Fibroblast of skin of right quadriceps (primary cell): ENCODE measurements at places on chromosomes 11 and 22.

- no peak for DNase-seq
These were observed 87.8 kb downstream of the KCNC1 start for GRCh38 chr11:17822401-17822781.

DNA sequence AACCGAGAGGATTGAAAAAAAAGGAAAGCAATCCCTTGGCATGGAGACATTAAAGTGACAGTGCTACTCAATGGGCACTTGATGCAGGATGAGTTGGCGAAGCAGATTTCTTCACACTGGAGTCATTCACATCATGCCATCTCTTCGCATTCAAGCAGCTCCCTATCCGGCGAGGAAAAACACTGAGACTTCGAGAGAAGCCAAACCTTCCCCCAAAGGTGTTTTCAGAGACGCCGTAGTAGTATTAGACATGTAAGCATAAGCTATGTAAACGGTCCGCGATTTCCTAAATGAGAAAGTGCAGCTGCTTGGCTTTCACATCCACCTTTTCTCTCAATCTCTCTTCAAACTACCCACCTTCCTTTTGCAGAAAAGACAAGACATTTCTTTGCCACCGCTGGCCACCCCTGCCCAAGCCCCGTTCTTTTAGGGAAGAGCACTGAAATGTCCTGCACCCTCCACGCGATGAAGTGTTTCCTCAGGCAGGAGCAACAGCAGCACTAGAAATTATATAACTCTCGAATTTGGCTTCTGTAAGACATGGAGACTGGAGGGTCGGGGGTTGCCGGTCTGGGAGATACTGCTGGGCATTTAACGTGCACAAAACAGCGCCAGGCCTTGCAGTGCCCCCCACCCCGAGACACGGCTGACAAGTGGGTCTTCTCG is at the start of gene DLG2:
DLG2 (minus strand) TSS at position 13 of the 666 bp plus-strand sequence.
- peak; percentile 34 for DNase-seq

GRCh38 chr11:12402691-12403120 is 25.3 kb downstream of the PARVA start:
- no peak for DNase-seq

DNA sequence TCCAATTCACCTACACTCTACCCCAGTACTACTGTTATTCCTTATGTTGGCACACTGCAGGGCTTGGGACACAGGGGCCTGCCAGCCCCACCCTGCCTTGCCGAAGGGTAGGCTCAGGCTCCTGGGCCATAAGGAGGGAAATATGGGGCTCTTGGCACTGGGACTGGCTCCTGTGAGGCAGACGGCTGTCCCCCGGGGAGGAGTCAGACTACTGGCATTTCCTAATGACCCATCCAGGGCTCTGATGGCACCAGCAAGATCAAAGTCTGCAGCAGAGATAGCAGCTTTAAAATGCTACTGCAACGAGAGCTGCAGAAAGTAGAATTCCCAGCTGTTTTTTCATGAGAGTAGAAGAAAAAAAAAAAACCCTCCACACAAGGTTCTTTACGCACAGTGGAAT is 42.2 kb upstream of the CYP2D6 start:
- peak; percentile 10 for DNase-seq

GRCh38 chr11:36450110-36450572 is 59.9 kb downstream of the TRAF6 start:
- no peak for DNase-seq

GRCh38 chr11:69682221-69682620 is 7.1 kb upstream of the LTO1 start:
- DNase-seq = no peak

- no peak for DNase-seq
These were observed 2.8 kb upstream of the FKBP2 start for GRCh38 chr11:64238076-64238475.

GRCh38 chr22:41992496-41992895 is 6.1 kb upstream of the WBP2NL start:
- no peak for DNase-seq

DNA sequence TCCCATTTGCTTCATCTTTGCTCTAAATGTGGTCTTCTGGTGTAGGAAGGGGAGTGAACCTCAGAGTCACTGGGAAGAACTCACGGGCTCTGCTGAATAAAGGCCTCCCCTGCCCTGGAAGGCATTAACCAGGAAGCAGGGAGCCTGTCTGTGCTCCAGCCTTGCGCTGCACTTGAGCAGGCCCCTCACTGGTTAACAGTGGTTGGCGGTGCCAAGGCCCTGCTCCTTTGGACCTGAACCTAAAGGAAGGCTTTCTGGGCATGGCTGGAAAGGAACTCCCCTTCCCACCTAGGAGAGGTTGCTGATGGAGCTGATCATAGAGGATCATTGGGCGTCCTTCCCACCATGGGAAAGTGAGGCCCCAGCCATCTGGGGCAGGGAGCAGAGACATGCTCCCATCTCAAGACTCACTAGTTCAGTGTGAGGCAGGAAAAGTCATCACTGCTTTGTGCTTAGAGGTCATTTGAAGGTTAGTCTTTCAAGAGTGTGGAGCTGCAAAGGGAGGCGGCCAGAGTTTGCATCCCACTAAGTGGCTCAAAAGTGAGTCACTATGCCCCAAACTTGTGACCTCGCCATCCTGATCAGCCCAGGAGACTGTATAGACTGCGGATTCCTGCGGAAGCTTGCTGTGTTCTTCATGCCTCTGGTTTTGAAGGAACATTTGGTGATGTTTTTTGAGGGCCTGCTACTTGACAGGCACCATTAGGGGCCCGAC is 50.4 kb downstream of the DBX1 start:
- no peak for DNase-seq

DNA sequence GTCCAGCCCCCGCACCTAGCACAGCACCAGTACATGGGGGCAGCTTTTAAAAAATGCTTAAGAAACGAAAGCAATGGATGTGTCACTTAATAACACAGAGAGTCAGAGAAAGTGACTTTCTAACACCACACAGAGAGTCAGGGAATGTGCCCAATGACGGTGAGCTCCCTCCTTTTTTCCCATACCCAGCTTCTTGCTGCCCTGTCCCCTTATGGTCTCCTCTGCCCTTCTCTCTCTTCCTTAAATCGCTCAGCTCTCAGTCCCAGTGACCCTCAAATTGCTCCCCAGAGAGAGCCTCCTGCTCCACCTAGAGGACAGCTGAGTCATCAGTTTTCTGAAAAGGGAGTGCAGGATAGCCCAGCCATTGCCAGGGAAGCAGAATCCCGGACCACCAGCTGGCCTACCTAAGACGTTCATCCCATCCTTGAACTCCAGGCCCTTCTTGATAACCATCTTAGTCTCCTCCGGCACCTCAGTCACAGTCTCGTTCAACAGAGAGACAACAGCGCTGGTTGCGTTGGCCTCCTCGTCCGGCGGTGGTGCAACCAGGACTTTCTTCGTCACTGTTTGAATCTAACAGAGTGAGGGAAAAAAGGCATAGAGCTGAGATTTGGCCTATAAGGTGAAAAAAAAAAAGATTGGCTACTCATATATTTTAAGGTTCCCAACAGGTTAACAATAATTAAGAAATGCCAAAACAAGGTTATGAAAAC is 113.5 kb downstream of the SLC1A2 start:
- DNase-seq = peak; percentile 65

- no peak for DNase-seq
These were observed 9.6 kb upstream of the SYT8 start for GRCh38 chr11:1825039-1825740.

GRCh38 chr11:3041699-3042441 is 15.4 kb downstream of the CARS1 start:
- DNase-seq = no peak

DNA sequence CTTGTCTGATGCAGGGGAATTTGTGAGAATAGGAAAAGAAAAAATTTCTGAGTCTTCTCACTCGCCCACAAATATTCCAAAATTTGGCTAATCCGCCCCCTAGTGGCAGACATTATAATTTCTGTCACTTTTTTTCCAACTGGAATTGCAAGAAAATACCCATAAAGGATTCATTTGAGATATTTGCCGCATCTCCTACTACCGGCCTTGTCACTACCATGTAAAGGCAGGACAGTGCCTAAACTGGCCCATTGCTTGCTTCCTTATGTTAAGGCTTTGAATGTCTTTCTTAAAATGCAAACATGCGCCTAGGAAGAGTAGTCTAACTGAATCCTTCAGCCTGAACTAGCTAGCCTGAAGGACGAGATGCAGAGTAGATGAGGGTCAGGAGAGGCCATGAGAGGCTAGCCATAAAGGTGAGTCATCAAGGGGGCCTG is 9.3 kb upstream of the CEP295 start:
- DNase-seq = peak; percentile 40

DNA sequence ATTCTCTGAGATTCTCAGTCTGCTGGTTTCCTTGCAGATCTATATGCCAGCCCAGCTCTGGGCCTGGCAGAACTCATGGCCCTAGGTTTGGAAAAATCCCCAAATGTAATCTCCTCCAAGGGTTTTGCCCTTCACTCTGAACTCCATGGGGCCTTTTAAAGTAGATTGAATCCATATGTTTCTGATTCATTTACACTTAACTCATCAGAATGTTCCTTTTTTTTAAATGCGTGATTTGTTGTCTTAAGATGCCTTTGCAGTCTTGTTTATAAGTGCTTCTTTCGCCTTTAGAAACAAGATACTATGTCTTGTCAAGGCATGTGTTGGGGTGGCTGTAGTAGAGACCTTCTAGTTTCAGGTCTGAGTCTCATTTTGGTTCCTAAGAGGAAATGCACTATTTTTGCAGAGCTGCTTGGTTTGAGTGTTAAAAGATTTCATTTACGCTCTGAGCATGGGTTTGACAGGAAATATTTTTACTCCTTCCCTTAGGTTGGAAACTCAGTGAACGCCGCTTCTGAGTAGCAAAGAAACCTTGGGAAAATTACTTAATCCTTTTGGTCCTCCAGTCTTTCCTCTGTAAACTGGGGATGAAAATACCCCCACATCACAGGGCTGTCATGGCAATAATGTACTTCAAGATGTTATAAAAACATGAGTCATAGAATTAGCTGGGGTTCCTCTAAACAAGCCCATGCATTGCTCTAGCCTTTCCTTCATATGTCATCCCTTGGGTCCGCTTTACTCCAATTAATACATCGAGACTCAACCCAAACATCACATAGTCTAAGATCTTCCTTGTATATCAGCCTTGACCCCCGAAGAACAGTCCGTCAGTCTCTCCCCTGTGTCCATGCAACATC is 83.5 kb downstream of the SNX19 start:
- peak; percentile 79 for DNase-seq

- no peak for DNase-seq
These were observed 19.0 kb downstream of the MICAL3 start for GRCh38 chr22:18005201-18005926.

DNA sequence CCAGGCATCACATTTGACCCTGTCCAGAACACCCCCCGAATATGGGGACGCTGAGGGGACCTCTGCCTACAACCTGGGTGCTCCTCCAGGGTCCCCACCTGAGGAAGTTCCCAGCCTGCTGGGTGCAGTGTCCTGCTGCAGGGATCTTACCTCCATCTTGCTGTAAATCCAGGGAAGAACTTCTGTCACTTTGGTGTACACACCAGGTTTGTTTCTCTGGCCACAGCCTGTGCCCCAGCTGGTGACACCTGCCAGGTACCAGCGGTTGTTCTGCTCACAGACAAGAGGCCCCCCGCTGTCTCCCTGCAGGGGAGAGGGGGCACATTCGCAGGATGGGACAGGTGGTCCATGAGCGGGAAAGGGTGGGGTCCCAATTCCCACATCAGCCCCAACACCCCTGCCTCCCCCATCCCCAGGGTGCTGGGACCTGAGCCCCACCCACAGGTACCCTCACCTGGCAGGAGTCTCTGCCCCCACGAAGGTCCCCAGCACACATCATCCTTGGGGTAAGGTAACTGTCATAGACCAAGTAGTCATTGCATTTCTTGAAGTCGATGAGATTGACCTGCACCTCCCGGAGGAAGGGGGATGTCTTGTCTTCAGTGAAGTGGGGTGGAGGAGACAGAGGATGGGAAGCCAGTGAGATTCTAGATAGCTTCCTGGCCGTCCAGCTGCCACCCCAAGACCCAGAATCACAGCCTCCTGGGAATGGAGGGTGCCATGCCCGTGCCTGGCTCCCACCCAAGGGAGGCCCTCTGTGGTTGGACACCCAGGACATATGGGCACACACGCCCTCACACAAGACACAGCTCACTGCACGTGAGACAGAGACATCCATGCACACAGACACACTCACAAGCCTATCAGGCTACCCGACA is 25.5 kb downstream of the TMPRSS13 start:
- DNase-seq = no peak

GRCh38 chr22:21622919-21623647 is 6.7 kb downstream of the YDJC start:
- no peak for DNase-seq

- DNase-seq = no peak
These were observed 9.2 kb upstream of the FAM83F start for GRCh38 chr22:39985383-39986035.

DNA sequence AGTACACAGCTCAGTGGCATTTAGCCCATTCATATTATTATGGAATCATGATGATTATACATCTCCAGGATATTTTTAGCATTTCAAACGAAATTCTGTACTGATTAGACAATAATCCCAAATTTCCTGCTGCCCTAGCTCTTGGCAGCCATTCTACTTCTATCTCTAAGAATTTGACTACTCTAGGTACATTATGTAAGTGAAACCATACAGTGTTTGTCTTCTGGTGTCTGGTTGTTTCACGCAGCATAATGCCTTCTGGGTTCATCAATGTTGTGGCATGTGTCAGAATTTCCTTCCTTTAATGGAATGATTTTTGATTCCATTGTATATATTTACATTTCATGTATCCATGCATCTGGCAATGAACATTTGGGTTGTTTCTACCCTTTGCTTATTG is 517.7 kb downstream of the ETS1 start:
- no peak for DNase-seq

- peak; percentile 94 for DNase-seq
These were observed 181.2 kb downstream of the WNT11 start for GRCh38 chr11:76025068-76025467.

- no peak for DNase-seq
These were observed 33.8 kb upstream of the SCUBE1 start for GRCh38 chr22:43376765-43377547.

DNA sequence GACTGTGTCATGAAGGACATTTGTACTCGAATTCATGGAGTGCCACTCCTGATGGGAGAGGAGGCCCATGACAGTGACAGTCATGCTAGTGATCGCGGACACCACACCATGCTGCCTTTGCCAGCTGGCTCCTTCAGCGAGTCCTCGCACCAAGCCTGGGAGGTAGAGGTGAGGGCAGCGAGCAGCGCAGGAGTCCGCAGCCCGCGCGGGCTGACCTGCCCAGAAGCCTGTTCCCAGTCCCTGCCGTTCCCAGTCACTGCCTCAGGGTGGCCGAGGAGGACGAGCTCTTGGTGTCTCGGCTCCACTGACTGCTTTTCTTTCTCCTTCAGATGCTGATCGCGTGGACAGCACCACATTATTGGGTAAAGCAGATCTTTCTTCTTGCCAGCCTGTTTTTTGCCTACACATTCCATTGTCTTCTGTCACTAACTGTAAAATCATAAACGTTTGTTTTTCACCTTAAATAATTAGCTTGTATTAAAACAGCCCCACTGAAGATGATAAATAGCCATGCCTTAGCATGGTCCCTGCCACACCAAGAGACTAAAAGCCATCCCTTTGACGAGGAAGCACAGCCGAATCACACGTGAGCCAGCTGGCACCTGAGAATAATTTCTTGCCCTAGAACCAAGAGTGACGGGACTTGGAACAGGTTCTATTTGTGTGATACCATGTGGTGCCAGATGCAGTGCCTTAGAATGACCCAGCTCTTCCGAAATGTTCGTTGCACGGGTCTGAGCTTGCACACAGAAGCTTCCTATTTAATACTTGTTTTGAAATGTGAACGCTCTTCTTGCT is 25.5 kb downstream of the FAM118A start:
- DNase-seq = no peak

- no peak for DNase-seq
These were observed 13.2 kb upstream of the MRGPRX2 start for GRCh38 chr11:19073454-19074415.

- no peak for DNase-seq
These were observed 2.2 kb downstream of the CADM1 start for GRCh38 chr11:115501893-115502589.

- DNase-seq = no peak
These were observed 77.2 kb downstream of the SIK3 start for GRCh38 chr11:117020869-117021564.
